ENCODE measurements at places on chromosomes 4 and X.
A peak's percentile ranks its signal among the peaks of the same experiment; 100 is the strongest.

DNA sequence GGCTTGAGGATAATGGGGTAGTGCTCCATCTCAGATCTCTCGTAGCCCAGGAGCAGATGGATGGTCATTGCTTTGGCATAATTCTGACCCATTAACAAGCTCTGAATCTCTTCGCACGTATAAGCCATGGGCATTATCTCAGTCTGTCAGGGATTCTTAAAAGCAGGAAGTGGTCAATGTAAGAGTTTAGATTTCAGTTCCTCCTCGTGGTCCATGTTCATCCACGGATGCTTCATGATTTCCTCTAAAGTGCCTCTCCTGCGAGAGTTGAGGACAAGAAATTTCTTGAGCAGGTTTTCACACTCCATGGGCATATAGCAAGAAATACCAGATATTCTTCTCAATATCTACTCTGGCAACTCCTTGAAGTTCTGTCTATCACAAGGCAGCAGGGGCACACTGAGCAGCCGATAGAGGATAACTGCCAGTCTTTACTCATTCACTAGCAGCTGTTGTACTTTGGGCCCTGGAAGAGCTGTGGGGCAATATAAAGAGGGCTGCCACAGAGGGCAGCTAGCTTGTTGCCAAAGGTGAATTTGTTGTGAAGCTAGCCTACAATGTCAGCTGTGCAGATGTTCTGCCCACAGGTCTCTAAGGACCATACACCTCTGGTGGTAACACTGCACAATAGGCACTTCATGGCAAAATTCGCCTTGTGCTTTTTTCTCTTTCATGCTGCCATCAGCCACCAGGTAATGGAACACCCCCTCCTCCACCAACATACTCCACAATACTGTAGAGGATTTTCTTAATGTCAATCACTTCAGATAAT is 52.0 kb upstream of the WDR17 start:
- DNase-seq = no peak

DNA sequence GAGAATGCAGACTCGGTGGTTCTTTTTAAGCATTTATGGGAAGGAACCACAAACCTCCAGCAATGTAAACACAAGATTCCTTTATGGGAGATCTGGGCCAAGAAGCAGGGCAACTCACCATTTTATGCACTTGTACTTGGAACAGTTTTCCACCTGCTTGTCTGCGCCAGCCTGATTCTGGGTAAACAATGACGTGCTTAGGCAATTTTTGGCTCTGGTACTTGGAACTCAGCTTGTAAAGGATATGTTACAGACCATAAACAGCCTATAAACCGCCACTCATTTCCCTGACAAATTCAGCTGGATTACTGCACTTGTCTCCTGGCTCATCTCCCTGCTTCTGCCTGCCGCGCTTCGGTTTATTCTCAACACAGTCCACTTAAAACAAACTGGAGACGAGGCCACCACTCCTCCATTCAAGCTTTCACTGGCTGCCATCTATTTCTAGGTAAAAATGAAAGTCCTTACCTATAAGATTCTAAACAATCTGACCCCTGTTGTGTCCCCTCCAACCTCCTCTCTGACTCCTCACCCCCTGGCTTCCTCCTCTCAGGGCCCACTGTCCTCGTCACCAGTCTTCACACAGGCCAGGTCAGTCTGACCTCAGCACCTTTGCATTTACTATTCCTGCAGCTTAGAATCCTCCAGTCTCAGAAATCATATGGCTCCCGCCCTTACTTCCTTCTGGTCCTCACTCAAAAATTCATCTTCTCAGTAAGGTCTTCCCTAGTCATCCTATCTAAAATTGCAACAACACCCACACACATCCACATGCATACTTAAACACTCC is 205.9 kb upstream of the GALNT7 start:
- no peak for DNase-seq

DNA sequence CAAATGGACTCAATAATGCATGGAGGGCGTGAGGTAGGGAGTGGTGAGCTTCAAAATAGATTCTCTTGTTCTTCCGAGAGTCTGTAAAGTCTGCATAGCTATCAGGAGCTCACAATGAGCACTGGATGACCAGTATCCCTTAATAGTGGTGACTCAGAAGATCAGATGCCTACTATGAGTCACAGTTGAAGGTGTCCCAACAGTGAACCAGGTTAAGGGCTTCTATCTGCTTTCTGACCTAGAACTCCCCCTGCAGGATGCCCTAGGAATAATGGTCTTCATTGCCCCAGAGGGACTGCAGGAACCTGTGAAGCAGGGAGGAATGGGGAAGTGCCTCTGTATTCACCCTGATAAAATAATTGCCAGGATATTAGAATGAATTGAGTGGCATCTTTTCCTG is 22.1 kb downstream of the DGKK start:
- DNase-seq = no peak

GRCh38 chr4:22241415-22241814 is 274.5 kb downstream of the ADGRA3 start:
- DNase-seq = no peak

DNA sequence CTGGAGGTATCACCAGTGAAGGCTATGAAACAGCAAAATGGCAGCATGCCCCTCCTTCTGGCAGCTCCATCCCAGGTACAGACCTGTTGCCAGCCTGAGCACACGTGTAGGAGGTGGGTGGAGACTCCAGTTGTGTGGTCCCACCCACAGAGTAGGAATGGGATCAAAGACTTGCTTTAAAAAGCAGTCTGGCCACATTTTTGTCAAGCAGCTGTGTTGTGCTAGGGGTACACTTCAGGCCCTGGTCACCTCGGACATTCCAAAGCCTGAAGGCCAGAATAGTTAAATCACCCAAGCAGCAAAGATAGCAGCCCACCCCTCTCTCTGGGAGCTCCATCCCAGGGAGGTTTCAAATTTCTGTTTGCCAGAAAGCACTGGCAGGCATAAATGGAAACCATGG is 20.3 kb upstream of the AMBN start:
- no peak for DNase-seq

GRCh38 chr4:39568805-39569204 is 41.6 kb upstream of the UGDH start:
- DNase-seq = no peak

GRCh38 chrX:45803383-45803921 is 602.8 kb upstream of the DIPK2B start:
- DNase-seq = peak; percentile 76

DNA sequence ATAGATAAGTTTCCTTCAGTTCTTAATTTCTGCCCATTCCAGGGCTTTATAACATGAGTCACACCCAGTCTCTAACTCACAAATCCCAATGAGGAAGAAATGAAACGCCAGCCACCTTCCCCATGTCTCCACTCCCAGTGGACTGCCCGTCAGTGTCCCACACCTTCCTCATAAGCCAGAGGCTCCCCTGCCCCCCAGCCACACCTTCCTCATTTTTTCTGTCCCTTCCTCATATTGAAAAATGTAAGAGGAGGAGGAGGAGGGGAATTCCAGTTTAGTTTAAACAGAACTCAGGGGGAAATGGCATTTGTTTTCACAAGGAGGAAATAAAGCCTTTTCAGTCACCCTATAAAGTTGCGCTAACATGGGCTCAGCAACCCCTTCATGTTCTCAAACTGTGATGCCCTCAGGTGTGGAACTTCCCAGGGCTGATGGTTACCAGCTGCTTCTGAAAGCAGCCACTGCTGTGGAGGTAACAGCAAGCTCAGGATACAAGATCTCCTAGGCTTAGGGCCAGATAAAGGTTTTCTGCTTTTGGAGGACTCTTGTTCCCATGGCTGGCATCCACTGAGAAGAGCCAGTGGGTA is 97.8 kb downstream of the PARM1 start:
- DNase-seq = no peak

GRCh38 chr4:123390846-123391456 is 5.6 kb upstream of the SPRY1 start:
- DNase-seq = no peak

DNA sequence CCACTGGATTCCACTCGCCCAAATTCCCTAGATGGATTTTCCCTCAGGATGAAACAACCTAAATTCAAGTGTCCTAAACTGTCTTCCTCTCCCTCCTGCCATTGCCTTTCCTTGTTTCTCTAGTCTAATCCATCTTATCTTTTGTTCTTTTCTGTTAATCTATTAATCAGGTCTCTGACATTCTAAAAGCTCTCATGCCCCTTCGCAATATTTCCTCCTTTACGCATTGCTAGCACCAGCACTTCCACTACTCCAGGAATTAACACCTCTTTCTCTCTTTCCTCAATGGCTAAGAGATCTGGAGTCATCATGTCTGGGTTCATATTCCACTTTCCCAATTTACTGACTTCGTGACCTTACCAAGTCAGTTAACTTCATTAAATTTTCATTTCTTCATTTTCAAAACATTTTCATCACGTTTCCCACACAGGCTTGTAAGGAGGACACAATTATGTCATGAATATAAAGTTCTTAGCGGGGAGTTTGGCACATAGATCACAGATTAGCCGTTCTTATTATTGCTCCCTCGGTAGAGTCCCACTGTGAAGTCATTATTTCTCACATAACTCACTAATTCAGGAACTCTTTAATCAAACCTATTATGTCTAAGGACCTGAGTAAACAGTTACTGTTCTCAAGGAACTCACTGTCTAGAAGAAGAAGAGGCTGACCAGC is 45.3 kb downstream of the FAT4 start:
- DNase-seq = no peak

DNA sequence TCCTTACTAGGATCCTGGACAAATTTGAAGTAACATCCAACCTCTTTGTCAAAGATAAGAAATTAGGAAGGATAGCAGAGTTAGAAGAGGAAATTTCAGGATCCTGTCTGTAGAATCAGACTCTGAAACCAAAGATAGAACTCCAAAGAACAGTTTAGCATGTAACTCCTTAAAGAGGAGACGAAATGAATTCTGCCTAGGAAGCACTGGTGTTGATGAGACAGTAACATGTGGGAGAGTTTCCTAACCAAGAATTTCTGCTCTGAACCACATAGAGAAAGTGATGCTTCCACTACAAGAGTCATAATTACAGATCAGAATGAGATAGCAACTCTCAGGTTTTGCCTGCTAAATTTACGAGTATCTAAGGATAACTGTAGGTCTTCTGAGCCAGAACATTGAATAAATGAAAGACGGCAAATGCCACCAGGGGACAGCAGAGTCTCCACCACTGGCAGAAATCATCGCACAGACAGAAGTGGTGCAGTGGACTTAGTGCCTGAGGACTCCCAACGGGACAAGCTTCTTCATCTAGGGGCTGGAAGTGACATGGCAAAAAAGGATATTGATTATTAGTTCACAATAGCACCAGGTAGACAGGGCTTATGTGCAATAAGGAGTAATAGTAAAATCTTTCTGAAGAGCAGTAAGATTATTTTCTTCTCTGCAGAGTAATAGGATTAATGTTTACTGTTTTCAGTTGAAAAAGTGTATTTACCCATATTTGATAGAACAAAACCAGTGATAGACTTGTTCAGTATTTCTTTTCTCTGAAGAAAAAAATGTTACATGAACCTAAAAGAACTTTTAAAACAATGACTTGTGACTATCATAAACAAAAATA is 6.7 kb upstream of the PPID start:
- DNase-seq = peak; percentile 83

- no peak for DNase-seq
Observed at GRCh38 chr4:189592890-189593289, 347.8 kb upstream of the FRG1 start.

GRCh38 chrX:108217876-108218275 is 126.3 kb downstream of the ATG4A start:
- DNase-seq = no peak

DNA sequence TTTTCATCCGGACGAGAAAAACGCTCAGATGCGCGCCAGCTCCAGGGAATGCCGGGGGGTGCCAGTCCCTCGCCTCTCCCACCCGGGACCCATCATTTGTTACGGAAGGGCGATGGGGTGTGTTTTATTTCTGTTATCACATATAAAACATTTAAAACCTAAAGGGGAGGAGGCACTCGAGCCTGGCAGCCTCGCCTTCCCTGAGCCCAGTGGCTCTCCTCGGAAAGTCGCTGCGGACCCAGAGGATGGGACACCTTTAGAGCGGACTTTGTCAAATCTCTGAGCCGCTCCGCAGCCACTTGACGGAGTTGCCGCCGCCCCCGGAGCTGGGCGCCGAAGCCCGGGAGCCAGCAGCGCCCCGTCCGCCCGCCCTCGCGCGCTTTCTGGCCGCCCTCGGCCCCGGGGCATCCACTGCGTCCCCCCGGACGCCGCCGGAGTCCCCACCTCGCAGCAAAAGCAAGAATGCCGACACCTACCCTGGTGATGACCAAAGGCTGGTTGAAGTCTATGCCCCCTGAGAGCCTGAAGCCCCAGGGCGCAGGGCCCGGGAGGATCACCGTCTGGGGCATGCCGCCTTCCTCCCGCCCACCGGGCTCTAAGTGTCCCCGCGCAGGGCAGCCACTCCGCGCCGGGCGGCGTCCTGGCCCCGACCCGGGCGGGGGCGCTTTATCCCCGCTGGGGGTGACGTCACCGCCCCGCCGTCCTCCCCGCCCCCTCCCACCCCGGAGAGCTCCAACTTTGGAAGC is at the start of gene PDLIM3:
PDLIM3 (minus strand) TSS at position 642 of the 746 bp plus-strand sequence; CDS start at position 569, 73 bp downstream.
- no peak for DNase-seq

DNA sequence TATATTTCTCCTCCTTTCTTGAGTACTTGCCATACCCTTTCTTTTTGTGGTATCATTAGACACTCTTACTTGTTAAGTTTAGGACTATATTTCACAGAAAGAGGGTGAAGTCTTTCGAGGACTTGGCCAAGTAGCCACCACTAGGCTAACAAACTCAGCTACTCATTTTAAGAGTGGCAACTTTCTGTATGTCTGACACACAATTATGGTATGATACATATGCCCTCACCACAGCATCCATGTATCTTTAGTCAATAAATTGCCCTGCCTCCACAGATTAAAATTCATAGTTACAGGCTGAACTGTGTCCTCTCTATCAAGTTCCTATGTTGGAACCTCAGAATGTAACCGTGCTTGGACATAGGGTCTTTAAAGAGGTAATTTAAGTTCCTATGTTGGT is 23.2 kb downstream of the TAPT1 start:
- DNase-seq = no peak

DNA sequence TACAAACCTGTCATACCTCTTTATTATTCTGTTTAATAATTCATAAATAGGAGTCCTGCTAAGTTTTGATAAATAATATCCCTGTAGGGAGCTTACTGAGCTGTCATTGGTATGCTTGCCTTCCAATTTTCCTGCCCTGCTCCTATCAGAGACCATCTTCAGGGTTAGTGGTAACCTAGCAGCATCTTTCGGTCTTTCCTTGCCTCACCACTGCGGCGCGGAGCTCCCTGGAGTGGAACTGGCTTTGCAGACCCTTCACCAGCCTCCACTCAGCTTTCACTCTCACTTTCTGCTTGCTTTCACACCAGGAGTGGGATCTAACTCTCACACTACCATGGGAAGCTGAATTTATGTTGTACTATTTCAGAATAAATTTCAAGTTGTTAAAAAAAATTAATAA is 481.7 kb upstream of the ATOH1 start:
- no peak for DNase-seq

DNA sequence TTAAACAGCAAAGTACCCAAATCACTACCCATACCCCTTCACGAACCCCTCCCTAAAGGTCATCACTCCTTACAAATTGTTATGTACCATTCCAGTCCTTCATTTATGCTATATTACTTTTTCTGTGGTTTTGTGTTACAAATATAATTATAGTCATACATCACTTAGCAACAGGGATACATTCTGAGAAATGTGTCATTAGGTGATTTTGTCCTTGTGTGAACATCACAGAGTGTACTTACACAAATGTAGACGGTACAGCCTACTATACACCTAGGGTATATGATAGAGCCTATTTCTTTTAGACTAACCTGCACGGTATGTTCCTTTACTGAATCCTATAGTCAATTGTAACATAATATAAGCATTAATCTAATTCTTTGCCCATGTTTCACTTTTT is 61.9 kb downstream of the ASB9 start:
- DNase-seq = no peak

Measured in AG08395 (cell line).